Naive thymus-derived CD4-positive, alpha-beta T cell (primary cell): ENCODE measurements at places on chromosomes 1 and 21.

DNA sequence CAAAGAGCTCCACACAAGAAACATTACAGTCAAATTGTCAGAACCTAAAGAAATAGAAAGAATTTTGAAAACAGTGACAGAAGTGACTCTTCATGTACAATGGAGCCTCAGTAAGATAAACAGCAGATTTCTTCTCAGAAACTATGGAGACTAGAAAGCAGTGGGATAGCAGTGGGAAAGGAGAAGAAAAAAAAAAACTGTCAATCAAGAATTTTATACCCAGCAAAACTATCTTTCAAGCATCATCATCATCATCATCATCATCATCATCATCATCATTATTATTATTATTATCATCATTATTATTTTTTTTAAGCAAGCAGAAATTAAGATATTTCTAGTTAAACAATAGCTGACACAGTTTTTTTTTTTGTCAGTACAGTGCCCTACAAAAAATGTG lies 24.2 kb downstream of the CEP170 start:
- DNase-seq: peak; percentile 30

- no peak for DNase-seq
Observed at GRCh38 chr1:161921990-161922389, 101.7 kb downstream of the OLFML2B start.

GRCh38 chr1:145893306-145894055 lies 7.8 kb upstream of the ANKRD35 start:
- no peak for DNase-seq

- DNase-seq: no peak
Observed at GRCh38 chr1:54678776-54679643, 36.7 kb upstream of the TTC4 start.

- no peak for DNase-seq
Observed at GRCh38 chr21:15437883-15438282, 291.9 kb upstream of the USP25 start.

DNA sequence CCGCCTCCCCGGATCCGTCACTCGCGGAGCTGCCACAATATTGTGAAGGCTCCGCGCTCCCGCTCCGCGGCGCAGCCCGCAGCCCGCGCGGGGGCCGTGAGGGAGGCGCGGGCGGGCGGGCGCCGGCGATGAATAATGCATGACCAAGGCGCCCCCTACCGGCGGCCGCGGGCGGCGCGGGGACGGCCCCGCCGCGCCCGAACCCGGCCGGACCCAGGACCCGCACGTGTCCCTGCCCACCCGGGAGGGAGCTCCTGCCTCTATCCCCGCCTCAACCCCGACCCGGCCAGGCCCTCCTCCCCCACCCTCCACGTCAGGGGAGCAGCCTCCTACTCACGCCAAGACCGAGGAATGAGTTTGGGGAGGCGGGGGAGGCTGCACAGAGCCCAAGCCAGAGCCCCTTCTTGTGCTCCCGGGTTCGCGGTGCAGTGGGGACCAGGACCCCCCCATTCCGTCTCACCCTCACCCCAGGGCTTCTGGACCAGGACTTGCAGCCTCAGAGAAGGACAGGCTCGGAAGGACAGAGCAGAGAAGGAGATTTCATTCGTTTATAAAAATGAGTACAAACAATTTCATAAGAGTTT lies 70.8 kb upstream of the CASZ1 start:
- peak; percentile 36 for DNase-seq

DNA sequence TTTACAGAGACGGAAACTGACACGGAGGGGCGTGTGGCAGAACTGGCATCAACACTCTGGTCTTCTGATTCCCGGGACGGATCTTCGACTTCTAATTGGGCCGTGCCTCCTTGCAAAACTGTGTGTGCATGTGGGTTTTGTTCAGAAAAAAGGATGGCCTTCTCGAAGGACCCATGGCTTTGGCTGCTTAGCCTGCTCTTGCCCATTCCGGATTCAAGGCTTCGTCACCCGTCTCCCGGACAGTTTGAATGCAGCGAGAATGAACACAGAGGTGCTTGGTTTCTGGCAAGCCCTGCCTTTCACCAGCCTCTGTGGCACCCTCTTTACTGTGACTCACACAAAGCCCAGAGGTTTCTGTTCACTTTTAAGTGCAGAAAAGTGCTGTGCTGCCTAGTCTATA lies 120.1 kb downstream of the PRDM2 start:
- no peak for DNase-seq

DNA sequence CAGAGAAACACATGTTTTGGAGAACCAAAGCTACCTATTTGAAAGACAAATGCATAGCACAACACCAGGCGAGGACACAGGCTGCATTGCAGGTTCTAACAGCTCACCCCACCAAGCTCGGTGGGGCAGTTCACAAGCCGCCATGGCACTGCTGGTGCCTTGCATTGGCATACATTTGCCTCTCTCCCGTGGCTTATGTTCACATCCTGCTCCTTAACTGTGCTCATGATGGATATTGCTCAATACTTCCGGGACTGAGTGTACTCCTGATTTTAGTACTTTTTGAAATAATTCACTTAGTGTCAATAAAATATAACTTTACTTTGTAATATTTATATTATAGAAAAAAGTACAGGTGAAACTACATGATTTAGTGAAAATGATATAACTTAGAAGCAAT lies 1187.4 kb upstream of the NCAM2 start:
- no peak for DNase-seq

DNA sequence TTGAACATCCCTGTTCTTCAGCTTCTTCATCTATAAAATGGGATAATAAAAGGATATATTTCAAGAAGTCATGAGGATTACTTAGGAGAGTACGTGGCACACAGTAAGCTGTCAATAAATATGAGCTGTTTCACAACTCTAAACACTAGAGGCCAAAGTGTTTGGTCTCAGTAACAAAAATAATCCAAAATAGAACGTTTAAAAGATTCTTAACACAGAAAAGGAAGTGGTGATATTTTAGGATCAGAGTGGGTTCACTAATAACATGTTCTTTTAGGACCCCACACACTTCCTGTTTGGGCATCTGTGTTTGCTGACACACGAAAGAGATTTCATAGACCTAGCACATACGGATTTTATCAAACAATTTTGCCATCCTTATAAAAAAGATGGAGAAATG lies 32.9 kb downstream of the TNFSF18 start:
- no peak for DNase-seq

- DNase-seq: no peak
Observed at GRCh38 chr1:184210862-184211261, 159.3 kb downstream of the TSEN15 start.

GRCh38 chr21:28216976-28217523 lies 775.6 kb downstream of the LTN1 start:
- DNase-seq: no peak

DNA sequence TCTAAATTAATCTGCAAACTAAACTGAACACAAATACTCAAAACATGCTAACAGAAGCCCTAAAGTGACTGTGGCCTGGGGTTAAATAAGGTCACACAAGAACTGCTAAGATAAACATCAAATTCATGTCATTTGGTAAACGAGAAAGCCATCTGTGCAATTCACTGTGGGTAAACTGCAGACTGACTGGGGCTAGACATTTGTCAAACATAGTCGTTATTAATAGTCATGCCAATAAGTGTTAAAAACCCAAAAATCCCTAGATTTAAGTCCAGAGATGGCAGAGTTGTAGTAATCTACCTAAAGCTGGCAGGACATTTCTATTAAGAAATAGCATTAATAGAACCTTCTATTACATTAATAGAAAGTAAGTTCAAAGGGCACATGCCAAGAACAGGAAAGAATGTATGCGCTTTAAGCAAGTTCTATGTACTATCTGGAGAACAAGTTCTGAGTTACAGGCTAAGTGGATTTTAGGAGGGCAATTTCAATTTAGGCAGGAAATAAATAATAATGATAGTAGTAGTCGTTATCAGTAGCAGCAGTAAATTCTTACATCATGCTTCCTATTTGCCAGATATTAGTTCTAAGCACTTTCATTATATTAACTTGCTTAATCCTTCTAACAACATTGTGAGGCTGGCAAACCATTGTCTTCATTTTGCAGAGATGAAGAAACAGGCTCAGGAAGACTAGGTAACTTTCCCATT lies 8.6 kb downstream of the EDEM3 start:
- no peak for DNase-seq

GRCh38 chr1:20178634-20179370 lies 7.1 kb upstream of the UBXN10 start:
- DNase-seq: no peak

GRCh38 chr1:239212811-239213220 lies 173.6 kb upstream of the CHRM3 start:
- no peak for DNase-seq

- DNase-seq: no peak
Observed at GRCh38 chr1:125087691-125088090, 3902.9 kb downstream of the SRGAP2C start.

DNA sequence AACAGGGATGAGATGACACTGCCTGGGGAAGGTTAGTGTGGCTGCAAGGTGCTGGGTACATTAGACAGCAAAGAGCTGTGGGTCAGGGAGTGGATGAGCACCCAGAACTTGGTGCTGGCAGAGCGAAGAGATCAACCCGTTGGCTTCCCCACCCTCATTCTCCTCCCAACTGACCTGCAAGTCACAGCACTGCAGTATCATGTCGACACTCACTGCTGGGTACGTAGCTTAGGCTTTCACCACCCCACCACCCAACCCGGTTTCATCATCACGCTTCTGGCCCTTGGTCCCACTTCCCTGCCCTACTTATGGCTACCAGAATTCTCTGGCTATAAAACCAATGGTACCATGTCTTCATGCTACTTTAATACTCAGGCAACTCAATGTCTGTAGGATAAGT lies 73.6 kb upstream of the LYST start:
- DNase-seq: no peak

- no peak for DNase-seq
Observed at GRCh38 chr1:169860187-169860586, 33.5 kb downstream of the SCYL3 start.

DNA sequence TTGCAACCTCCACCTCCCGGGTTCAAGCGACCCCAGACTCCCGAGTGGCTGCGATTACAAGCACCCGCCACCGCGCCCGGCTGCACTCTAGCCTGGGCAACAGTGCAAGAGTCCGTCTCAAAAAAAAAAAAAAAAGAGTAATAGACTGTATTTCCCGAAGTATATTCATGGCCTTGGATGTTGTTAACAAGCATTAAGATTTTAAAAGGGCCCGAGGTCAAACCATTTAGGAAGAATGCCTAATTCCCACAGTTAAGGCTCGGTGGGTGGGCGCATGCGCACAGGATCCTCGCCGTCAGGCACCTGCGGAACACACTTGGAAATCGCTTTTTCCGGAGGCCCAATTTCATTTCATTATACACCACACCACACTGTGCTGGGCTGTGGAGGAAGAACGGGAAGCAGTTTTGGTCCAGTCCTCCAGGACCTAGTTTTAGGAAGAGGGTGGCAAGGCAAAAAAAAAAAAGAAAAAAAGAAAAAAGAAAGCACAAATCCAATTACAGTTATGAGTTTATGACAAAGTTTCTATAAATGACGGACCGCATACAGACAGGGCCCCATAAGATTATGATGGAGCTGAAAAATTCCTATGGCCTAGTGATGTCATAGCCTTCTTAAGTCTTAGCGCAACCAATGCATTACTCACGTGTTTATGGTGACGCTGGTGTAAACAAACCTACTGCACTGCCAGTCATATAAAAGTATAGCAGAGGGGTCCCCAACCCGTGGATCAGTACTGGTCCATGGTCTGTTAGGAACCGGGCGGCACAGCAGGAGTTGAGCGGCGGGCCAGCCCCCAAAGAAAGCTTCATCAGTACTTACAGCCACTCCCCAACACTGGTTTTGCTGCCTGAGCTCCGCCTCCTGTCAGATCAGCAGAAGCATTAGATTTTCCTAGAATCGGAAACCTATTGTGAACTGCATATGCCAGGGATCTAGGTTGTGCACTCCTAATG lies 38.2 kb downstream of the H3-3A start:
- DNase-seq: peak; percentile 31

- no peak for DNase-seq
Observed at GRCh38 chr1:48746906-48747305, 29.8 kb downstream of the BEND5 start.

DNA sequence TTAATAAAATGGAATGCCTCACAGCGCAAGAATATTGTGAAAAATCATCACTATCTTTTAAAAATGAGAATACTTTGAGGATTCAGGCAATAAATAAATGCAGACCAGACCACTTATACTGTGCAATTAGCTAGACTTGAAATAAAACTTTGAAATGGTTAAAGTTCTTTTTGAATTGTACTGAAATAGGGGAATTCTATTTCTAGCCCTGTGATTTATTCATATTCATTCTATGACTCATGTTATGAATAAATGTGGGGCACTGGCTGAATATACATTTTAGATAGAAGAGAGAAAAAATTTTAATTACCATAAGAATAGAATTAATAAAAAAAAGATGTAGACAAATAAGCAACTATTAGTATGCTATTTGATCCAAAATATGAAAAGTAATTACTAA lies 16.4 kb upstream of the USP25 start:
- no peak for DNase-seq

GRCh38 chr21:45592626-45593134 lies 50.4 kb upstream of the SLC19A1 start:
- no peak for DNase-seq

DNA sequence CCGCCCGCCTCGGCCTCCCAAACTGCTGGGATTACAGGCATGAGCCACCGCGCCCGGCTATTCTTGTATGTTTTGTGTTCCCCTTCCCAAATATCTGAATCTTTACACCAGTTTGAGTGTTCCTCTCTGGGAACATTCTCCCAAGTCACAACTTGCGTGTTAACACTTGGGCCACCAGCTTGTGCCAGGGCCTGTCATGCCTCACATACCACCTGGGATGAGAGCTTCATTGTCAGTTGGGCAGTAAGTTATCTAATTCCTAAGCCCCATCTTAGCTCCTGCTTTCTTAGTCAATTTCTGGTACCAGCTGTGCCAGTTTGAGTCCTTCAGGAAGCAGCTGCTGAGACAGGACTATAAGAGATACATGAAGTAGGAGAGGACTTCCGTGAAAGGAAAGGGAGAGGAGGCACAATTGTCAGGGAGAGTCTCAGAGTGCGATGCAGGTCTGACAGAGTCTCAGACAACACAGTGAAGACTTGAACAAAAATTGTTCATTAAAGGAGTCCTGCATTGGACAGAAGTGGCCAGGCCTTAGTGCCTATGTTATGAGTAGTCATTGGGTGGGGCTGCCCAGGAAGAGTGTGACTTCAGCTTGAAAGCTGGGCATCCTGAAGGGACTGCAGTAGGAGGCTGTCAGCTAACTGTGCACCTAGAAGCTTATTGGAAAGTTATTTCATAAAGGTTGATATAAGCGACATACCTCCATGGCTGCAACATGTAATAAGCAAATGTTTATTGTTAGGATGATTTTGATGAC lies 17.3 kb downstream of the ZFYVE9 start:
- DNase-seq: no peak

- DNase-seq: no peak
Observed at GRCh38 chr1:161739865-161740566, 9.6 kb upstream of the DUSP12 start.

DNA sequence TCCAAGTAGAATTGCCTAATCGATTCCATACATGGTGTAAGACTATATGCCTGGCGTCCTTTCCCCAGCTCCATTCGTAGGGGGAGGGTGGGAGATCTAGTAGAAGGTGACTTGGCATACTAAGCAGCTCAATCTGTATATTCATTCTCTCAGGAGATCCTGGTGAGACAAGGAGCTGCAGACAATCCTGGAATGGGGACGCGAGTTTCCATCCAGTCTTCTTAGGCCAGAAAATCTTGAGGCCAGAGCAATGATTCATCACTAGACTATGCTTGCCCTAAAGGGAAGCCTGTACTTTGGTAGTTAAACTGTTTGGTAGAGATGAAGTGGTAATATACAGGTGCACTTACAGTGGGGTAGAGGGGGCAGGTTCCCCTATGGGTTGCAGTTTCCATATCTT lies 468.7 kb downstream of the ADGRL2 start:
- DNase-seq: no peak
